Stimulated activated CD8-positive, alpha-beta memory T cell treated with anti-CD3 and anti-CD28 coated beads, Interleukin-4, amount 100 ng/mL, for 24 hours (primary cell): ENCODE measurements at places on chromosomes 13 and 19.

GRCh38 chr13:98445340-98446233 is 131.3 kb downstream of the STK24 start:
- peak; percentile 68 for DNase-seq

GRCh38 chr19:6070720-6071485 is 39.4 kb downstream of the RFX2 start:
- DNase-seq: no peak

GRCh38 chr13:51255556-51255955 is 33.4 kb downstream of the FAM124A start:
- DNase-seq: no peak

DNA sequence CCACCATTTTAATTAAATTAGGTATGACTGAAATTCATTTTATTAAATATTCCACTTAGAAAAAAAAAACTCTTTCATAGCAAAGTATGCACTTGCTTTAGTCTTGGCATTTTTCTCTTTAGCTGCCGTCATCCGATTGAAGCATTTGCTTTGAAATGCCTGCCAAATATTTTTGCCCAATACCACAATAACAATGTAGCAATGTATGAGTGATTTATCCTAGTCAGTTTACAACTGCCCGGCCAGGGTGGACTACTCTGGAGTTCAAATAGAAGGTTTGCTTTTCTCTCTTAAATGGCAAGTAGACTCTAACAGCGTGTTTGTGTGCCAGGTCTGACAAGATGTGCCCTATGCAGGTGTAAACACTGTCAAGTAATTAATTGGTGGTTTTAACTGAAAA is 675.3 kb upstream of the SGCG start:
- DNase-seq: no peak

DNA sequence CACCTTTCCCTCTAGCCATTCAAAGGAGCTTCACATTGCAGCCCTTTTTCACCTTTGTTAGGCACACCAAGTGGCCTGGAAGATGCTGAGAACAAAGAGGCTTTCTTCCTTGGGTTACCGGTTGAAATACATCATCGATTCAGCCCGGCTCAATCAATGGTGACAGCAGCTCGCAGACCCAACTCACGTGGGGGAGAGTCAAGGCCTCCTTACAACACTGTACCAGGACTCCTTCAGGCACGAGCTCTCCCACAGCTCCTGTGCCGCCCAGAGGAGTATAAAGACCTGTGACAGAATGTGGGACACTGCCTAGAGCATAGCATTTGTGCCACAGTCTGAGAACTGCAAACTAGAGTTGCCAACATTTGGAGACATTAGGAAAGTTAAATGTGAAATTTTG is 3.9 kb upstream of the LRRC63 start:
- DNase-seq: no peak

- DNase-seq: no peak
These were observed 92.6 kb upstream of the TSC22D1 start for GRCh38 chr13:44668688-44669087.

DNA sequence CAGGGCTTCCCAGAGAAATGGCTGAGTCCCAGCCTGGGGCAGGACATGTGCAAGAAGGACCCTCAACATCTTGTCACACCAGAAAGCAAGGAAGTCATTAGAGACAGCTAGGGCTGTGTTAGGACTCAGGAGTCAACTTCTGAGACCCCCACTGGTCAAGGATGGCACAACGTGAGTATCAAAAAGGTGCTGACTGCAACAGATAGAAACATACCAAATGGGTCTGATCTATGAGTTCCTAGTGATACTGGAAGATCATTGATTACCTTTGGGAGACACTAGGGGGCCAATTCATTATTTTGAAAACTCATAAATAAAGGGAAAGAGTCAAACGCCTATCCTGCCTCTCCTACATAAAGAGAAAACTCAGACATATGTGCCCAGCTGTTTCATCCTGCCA is 73.5 kb upstream of the GJB6 start:
- DNase-seq: no peak

- DNase-seq: no peak
These were observed 4.6 kb downstream of the EPN1 start for GRCh38 chr19:55679343-55680257.

- no peak for DNase-seq
These were observed 94.9 kb downstream of the FAM216B start for GRCh38 chr13:42876270-42876714.

DNA sequence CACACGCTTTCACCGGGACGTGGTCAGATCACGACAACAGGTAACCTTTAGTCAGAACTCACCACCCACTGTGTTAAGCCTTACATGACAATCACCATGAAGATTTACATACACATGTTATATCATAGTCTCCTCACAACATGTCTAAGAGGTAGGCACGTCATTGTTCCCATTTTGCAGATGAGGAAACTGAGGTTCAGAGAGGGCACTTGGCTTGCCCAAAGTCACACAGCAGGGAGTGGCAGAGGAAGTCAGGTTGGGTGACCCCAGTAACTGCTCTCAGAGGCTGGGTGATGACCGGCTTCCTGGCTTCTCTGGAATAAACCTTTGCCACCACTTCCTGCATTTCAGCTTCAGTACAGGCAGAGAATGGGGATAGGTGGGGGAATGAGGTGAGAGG is 5.3 kb downstream of the KLK10 start:
- no peak for DNase-seq

- DNase-seq: no peak
These were observed at the start of gene LIPE for GRCh38 chr19:42427313-42427712. Gene LIPE, minus strand, starts transcription at chr19:42427388. Its CDS starts 239 bp downstream, at chr19:42427149.

- no peak for DNase-seq
These were observed 120.1 kb upstream of the CSNK1A1L start for GRCh38 chr13:37225414-37226070.

DNA sequence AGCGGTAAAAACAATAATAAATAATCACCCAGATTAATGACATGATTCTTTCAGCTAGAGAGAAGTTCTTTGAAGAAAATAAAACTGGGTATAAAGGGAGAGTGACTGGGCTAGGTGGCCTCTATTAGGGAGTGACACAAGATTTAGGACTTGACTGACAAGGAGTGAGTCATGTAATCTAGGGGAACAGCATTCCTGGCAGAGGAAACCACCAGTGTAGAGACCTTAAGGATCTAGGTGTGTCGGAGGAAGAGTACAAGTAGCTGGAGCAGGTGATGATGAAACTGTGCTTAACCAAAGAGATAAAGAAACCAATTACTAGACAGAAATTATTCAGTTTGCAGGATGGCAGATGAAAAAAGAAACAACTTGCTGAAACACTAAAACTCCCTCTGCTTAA is 248.0 kb downstream of the RFC3 start:
- DNase-seq: no peak

DNA sequence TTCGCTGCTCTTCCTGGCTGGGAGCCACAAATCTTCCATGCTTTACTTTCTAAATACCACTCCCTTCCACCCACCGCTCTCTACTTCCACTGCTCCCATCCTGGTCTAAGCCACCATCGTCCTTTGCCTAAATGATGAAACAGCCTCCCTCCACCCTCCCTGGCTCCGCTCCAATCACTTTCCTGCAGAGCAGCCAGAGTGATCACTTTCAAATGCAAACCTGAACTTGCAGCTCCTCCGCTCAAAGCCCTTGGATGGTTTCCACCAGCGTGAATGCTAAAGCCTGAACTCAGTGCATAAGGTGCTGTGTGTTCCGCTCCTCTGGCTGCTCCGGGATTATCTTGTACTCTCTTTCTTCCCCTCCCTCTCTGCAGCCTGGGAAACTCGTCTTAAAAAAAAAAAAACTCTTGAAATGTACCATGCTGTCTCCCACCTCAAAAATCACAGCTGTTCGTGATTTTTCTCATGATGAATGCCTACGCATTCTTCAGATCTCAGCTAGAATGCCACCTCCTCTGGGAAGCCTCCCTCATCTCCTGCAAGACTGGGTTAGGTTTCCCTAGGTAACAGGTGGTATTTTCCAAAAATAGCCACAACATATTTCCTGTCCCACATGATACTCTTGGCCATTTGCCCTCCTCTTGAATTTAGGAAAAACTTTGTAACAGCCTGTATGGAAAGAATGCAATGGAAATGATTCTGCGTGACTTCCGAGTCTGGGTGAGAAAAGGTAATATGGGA is 3.7 kb upstream of the SIN3B start:
- no peak for DNase-seq

DNA sequence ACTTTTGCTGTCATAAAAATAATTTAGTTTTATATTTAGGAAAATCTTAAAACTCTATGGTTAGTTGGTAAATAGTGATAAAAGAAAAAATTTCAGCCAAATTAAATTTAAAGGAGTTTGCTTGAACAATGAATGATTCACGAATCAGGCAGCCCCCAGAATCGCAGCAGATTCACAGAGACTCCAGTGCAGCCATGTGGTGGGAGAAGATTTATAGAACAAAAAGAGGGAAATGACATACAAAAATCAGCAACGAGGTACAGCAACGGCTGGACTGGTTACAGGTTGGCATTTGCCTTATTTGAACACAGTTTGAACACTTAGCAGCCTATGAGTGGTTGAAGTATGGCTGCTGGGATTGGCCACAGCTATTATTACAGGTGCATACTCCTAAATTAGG is 96.4 kb upstream of the MYCBP2 start:
- DNase-seq: no peak

DNA sequence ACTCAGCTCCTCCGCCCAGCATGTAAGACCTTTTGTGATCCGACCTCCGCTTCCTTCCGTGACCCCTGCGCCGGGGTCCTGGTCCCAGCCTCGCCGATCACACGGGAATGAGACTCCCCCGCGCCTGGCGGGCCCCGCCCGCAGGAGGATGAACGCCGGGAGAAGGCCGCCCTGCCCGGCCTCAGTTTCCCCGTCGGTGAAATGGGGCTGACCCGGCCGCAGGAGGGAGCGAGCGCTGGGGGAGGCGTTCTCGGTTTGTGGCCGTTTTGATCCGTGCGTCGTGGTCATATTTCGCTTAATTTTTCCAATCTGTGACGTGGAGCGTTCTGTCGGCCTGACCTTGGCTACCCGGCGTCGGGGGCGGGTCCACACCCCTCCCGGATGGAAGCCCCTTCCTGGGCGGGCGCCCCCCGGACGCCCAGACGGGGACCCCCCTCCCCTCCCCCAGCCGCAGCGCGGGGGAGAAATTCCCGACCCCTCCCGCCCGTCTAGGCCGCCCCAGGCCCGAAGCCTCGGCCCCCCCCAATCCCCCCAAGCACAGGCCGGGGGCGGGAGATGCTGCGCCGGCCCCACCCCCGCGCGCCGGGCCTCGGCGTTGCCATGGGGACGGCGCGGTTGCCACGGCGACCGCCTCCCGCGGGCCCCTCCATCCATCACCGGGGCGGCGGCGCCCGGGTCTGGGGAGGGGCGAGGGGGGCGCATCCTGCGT is 11.1 kb downstream of the PALM start:
- no peak for DNase-seq

GRCh38 chr13:112859817-112860190 is 109.2 kb upstream of the MCF2L start:
- DNase-seq: no peak

DNA sequence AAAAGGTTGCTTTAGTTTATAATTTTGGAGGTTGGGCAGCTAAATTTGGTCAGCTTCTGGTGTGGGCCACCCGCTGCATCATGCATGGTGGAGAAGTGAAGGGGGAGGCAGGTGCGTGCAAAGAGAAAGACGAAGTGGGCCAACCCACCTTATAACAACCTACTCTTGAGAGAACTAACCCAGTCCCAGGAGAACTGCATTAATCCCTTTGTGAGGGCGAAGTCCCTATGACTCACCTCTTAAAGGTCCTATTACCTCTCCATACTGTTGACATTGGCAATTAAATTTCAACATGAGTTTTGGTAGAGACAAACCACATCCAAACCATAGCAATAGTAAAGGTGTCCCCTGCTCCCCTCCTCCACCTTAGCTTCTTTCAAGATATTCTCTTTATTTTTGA is 7.7 kb upstream of the FGF9 start:
- no peak for DNase-seq

DNA sequence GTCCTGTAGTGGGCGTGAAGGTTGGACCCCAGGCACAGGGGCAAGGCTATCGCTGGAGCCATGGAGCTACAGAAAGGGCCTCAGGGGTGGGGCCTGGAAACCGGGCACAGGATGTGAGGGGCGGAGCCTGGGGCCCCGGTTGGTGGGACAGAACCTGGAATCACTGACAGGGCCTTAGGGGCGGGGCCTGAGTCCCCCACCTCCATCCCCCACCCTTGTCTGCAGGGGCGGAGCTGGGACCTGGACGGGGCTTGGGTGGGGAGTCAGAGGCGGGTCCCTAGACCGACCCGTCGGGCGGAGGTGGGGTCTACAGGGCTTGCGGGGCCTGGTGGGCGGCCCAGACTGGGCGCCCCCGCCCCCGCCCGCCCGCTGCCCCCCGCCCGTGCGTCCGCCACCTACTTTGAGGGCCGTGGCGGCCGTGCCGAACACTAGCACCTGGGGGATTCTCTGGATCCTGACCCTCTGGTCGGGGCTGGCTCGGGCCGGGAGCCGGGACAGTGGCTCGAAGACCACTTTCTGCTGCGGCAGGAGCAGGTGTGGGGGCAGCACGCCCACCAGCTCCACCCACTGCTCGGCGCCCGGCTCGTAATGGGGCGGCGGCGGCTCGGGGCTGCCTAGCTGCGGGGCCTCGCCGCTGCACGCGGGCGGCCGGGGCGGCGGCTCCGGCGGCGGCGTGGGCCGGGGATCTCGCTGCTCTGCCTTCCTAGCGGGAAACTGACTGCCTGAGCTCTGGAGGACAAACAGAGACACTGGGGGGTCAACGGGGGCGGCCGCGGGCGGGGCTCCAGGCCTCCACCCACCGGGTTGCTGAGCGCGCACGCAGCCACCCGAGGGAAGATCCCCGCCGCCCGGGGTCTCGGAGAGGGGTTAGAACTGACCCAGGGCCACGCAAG is 26.3 kb downstream of the DCAF15 start:
- DNase-seq: peak; percentile 35

- DNase-seq: no peak
These were observed 210.6 kb downstream of the UQCRFS1 start for GRCh38 chr19:29002336-29002735.

- no peak for DNase-seq
These were observed 17.8 kb upstream of the EMC10 start for GRCh38 chr19:50458396-50459066.

DNA sequence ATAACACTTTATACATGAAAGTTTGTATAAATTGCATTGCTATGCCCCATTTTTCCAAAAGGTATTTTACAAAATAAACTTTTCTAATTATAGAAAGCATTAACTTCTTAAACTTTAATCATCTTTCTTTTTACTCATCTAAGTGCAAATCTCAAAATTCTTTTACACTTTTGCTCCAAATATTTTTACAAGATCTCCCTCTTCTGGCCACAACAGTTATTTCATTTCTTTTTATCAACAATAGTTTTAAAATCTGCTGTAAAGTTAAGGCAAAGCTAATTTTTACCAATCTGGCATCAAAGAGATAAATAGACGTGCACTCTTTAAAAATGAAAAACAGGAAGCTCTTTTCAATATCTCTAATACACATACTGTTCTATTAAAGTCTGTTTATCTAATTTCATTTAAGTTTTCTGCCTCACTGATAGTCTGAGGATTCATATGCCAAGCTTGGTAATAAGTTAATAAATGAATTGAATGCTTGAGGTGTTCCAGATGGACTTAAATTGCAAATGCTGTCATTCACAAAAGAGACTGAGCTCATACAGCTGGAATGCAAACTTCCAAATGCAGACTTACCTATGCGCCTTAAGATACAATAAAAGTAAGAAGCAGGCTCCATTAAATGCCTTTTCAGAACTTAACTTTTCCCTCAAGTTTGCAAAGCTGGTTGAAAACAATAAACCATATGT is 583.0 kb upstream of the ATXN8OS start:
- no peak for DNase-seq
